ENCODE measurements at places on chromosomes 2 and 18. TPM values are rescaled to one million over a fixed set of nuclear protein-coding genes. Genes with fewer than 3 reads are reported as not detected.

GRCh38 chr18:3604498-3605408, 154.8 kb downstream of the TGIF1 start:
- DNase-seq: no peak
- H3K27ac ChIP-seq: peak overlapping the region; percentile 90
- no peaks in the 10 kb centered on the region for H3K27me3 ChIP-seq
- no peaks in the 10 kb centered on the region for H3K36me3 ChIP-seq
- H3K4me1 ChIP-seq: peaks cover 22% of the 10 kb centered on the region

DNA sequence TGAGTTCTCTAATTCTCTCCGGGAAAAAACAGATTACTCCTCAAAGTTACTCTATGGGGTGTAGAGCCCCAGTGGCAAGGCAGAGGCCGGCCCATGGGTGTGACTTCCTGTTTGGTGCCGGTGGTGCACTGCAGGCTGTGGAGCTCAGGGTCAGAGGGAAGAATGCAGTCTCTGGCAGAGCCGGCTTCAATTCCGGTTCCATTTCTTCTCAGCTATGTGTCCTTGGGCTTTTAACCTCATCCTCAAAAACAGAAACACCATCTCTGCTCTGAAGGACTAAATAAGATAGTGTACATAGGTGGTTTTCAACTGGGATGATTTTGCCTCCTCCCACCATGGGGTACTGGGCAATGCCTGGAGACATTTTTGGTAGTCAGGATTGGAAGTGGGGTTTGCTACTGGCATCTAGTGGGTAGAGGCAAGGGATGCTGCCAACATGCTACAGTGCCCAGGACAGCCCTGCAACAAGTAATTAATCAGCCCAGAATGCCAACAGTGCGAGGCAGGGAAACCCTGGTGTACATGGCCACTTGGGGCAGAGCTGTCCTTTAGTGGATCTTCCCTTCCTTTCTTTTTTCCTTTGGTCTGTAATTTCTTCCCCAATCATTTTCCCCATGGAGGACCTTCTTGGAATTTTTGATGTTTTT, 81.2 kb downstream of the INSIG2 start:
- H3K4me1 ChIP-seq: no peaks in the 10 kb centered on the region
- H3K27ac ChIP-seq: no peak overlapping the region
- DNase-seq: no peak
- H3K27me3 ChIP-seq: no peaks in the 10 kb centered on the region
- H3K4me3 ChIP-seq: no peak overlapping the region

GRCh38 chr2:176567361-176567760, 298.1 kb downstream of the MTX2 start:
- H3K4me3 ChIP-seq: no peak overlapping the region
- no peaks in the 10 kb centered on the region for H3K27me3 ChIP-seq
- H3K4me1 ChIP-seq: no peaks in the 10 kb centered on the region
- no peak for DNase-seq
- H3K27ac ChIP-seq: no peak overlapping the region
- H3K36me3 ChIP-seq: no peaks in the 10 kb centered on the region

DNA sequence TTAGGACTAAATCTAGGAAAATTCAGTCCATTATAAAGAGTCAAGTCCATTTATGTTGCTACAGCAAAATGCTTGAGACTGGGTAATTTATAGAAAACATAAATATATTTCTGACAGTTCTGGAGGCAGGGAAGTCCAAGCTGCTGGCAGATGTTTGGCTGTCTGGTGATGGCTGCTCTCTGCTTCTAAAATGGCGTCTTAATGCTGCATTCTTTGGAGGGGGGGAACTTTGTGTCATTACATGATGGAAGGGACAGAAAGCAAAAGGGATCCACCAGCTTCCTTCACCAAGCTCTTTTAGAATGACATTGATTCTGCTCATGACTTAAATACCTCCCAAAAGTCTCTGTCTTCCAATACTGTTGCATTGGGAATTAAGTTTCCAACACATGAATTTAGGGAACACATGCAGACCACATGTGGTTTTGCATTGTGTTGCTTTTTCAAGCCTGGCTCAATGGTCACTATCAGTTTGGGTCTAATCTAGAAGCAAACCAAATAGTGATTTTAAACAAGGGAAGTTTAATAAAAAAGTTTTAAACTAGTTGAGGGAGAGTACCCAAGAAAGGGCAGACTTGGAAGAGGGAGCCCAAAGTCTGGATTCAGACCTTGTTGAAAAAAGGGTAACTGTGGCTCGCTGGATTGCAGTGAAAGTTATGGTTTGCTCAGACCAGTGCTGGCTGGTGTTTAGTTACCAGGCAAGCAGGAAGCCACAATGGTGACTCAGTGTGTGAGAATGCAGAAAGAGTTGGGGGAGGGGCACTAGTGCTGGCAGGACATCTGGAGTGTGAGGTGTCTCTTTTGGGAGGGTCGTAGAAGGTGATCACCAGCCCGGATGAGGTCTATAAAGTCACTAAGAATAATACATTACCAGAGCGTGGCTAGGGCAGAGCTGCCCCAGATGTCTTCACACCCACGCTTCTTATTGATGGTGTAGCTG, 30.8 kb downstream of the C18orf54 start:
- H3K4me1 ChIP-seq: peaks cover 4% of the 10 kb centered on the region
- no peaks in the 10 kb centered on the region for H3K27me3 ChIP-seq
- DNase-seq: no peak

- peaks cover 20% of the 10 kb centered on the region for H3K4me1 ChIP-seq
- H3K4me3 ChIP-seq: no peak overlapping the region
- DNase-seq: no peak
- H3K27me3 ChIP-seq: no peaks in the 10 kb centered on the region
- H3K36me3 ChIP-seq: peaks cover 6% of the 10 kb centered on the region
These were observed 46.4 kb upstream of the NARS1 start for GRCh38 chr18:57668021-57668420.

GRCh38 chr18:57953883-57954282, 90.1 kb upstream of the NEDD4L start:
- H3K36me3 ChIP-seq: no peaks in the 10 kb centered on the region
- H3K27ac ChIP-seq: no peak overlapping the region
- no peak overlapping the region for H3K4me3 ChIP-seq
- H3K27me3 ChIP-seq: no peaks in the 10 kb centered on the region
- H3K4me1 ChIP-seq: peaks cover 11% of the 10 kb centered on the region

DNA sequence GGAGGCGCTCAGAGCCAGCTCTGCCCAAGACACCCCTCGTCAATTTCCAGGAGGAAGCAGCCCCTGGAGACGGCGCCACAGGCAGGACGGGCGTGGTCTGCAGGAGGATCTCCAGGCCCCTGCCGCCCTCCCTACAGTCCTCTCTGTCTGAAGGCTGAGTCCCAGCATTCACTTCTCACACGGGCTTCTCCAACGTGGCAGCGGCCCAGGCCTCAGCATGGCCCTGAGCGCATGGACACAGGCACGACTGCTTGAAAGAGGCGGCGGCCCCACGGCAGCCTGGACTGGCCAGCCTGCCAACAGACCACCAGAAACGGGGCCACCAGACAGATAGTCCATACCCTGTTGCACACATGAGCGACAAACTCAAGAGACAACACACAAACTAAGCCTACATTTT, 23.3 kb downstream of the SDC1 start:
- H3K4me3 ChIP-seq: no peak overlapping the region
- no peak for DNase-seq
- H3K4me1 ChIP-seq: no peaks in the 10 kb centered on the region
- no peaks in the 10 kb centered on the region for H3K36me3 ChIP-seq
- H3K27me3 ChIP-seq: no peaks in the 10 kb centered on the region
- no peak overlapping the region for H3K27ac ChIP-seq

GRCh38 chr2:17971531-17972125, 93.2 kb downstream of the KCNS3 start:
- no peak for DNase-seq
- H3K4me1 ChIP-seq: peaks cover 4% of the 10 kb centered on the region
- H3K4me3 ChIP-seq: no peak overlapping the region
- H3K36me3 ChIP-seq: no peaks in the 10 kb centered on the region
- H3K27me3 ChIP-seq: no peaks in the 10 kb centered on the region

- no peaks in the 10 kb centered on the region for H3K36me3 ChIP-seq
- DNase-seq: no peak
- H3K27ac ChIP-seq: no peak overlapping the region
- H3K4me3 ChIP-seq: no peak overlapping the region
These were observed 52.5 kb upstream of the GPR17 start for GRCh38 chr2:127593228-127594115.

GRCh38 chr2:27911458-27912210, 21.1 kb downstream of the BABAM2 start:
- H3K27ac ChIP-seq: no peak overlapping the region
- H3K4me3 ChIP-seq: no peak overlapping the region
- no peaks in the 10 kb centered on the region for H3K27me3 ChIP-seq

GRCh38 chr2:102796337-102796736, 34.5 kb downstream of the TMEM182 start:
- no peak for DNase-seq
- no peaks in the 10 kb centered on the region for H3K27me3 ChIP-seq
- H3K36me3 ChIP-seq: no peaks in the 10 kb centered on the region
- H3K4me1 ChIP-seq: no peaks in the 10 kb centered on the region

GRCh38 chr2:105765415-105766299, 20.9 kb downstream of the NCK2 start:
- DNase-seq: no peak
- H3K27me3 ChIP-seq: no peaks in the 10 kb centered on the region
- peaks cover 30% of the 10 kb centered on the region for H3K4me1 ChIP-seq
- no peaks in the 10 kb centered on the region for H3K36me3 ChIP-seq

SERPINB3 gene
- total RNA-seq: not detected

DPP10 gene
- total RNA-seq: not detected

SERPINB5 gene
- 0.41 TPM for total RNA-seq

IHH gene
- not detected for total RNA-seq

DUSP2 gene
- total RNA-seq: 22.2 TPM

TDRD15 gene
- 0.14 TPM for total RNA-seq
